Natural killer cell treated with Interleukin-12 subunit alpha and Interleukin-12 subunit beta and Interleukin-15 and Interleukin-18, amount 100 ng/mL, for 72 hours (primary cell): ENCODE measurements at places on chromosomes 3 and 15. TPM values are rescaled to one million over a fixed set of nuclear protein-coding genes. Genes with fewer than 3 reads are reported as not detected.

- peaks cover 7% of the 10 kb centered on the region for H3K36me3 ChIP-seq
- H3K4me3 ChIP-seq, result no peak overlapping the region
- peaks cover 3% of the 10 kb centered on the region for H3K27me3 ChIP-seq
- H3K4me1 ChIP-seq, result peaks cover 14% of the 10 kb centered on the region
- DNase-seq, result no peak
- peak overlapping the region; percentile 3 for H3K27ac ChIP-seq
These were observed 131.6 kb downstream of the AQP9 start for GRCh38 chr15:58269455-58270414.

GRCh38 chr3:52147804-52148203 lies 6.4 kb downstream of the POC1A start:
- no peaks in the 10 kb centered on the region for H3K27me3 ChIP-seq
- H3K27ac ChIP-seq, result no peak overlapping the region
- no peaks in the 10 kb centered on the region for H3K36me3 ChIP-seq
- H3K4me1 ChIP-seq, result peaks cover 13% of the 10 kb centered on the region
- no peak overlapping the region for H3K4me3 ChIP-seq

DNA sequence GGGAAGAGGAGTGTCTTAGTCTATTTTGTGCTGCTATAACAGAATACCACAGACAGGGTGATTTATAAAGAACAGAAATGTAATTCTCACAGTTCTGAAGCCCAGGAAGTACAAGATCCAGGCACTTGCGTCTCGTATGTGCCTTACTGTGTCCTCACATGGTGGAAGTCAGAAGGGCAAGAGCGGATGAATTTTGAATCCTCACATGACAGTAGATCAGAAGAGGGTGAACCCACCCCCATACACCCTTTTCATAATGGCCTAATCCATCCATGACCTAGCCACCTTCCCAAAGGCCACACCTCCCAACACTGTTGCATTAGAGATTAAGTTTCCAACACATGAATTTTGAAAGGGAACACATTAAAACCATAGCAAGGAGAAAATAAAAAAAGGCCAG lies 18.7 kb upstream of the ANXA2 start:
- peaks cover 6% of the 10 kb centered on the region for H3K4me1 ChIP-seq
- no peak overlapping the region for H3K4me3 ChIP-seq
- peaks cover 7% of the 10 kb centered on the region for H3K36me3 ChIP-seq
- H3K27me3 ChIP-seq, result no peaks in the 10 kb centered on the region
- DNase-seq, result no peak
- H3K27ac ChIP-seq, result no peak overlapping the region

GRCh38 chr3:83093222-83093572 lies 1331.8 kb upstream of the GBE1 start:
- no peaks in the 10 kb centered on the region for H3K4me1 ChIP-seq
- H3K27ac ChIP-seq, result no peak overlapping the region
- DNase-seq, result no peak
- no peak overlapping the region for H3K4me3 ChIP-seq
- no peaks in the 10 kb centered on the region for H3K27me3 ChIP-seq
- no peaks in the 10 kb centered on the region for H3K36me3 ChIP-seq

DNA sequence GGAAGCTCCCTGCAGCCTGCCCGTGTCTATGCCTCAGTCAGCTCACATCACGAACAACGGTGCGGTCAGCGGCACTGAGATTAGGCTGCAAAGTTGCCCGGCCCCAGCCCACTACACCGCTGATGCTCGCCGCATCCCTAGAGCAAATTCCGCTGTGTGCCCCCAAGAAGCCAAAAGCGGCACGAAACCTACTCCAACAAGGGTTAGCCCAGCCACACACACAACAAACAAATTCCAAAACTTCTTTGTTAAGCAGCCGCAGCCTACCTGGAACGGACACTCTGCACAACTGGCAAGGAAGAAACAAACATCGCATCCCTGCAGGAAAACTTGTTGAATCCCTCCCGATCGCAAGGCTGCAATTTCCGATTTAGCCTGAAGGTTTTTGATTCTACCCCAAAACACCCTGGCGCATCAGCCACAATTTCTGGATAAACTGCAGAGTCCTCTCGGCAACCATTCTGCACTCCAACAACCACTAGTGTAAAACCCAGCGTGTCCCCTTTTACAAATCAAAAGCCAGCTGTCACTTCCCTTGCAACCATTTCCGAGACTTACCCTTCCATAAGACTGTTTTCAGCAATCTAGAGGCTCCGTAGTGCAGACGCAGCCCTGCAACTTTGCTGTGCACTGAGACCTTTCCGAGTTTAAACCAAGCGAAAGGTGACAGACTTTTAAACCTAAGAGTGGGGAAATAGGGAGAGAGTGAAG lies 449 bp downstream of the ROBO1 start:
- H3K4me3 ChIP-seq, result no peak overlapping the region
- DNase-seq, result no peak
- no peak overlapping the region for H3K27ac ChIP-seq
- peaks cover 6% of the 10 kb centered on the region for H3K36me3 ChIP-seq

GRCh38 chr15:76974456-76975036 lies 20.4 kb upstream of the PSTPIP1 start:
- no peak overlapping the region for H3K4me3 ChIP-seq
- DNase-seq, result no peak
- H3K27me3 ChIP-seq, result no peaks in the 10 kb centered on the region
- peak overlapping the region; percentile 63 for H3K27ac ChIP-seq

- no peaks in the 10 kb centered on the region for H3K27me3 ChIP-seq
- peaks cover 5% of the 10 kb centered on the region for H3K36me3 ChIP-seq
- H3K4me3 ChIP-seq, result peak overlapping the region; percentile 99
- H3K4me1 ChIP-seq, result peaks cover 20% of the 10 kb centered on the region
- DNase-seq, result no peak
These were observed 3.0 kb downstream of the BBX start for GRCh38 chr3:107525644-107526305.

CYP1A1 gene
- 4.6 TPM for total RNA-seq

ECT2 gene
- 59.7 TPM for total RNA-seq

DNAH12 gene
- 0.05 TPM for total RNA-seq

ACVR2B gene
- 3.1 TPM for total RNA-seq
